ACHN (cell line): ENCODE measurements at places on chromosomes 3 and 15.
A peak's percentile ranks its signal among the peaks of the same experiment; 100 is the strongest.

GRCh38 chr3:71581457-71582035 is 2.0 kb downstream of the FOXP1 start:
- peak; percentile 16 for DNase-seq

DNA sequence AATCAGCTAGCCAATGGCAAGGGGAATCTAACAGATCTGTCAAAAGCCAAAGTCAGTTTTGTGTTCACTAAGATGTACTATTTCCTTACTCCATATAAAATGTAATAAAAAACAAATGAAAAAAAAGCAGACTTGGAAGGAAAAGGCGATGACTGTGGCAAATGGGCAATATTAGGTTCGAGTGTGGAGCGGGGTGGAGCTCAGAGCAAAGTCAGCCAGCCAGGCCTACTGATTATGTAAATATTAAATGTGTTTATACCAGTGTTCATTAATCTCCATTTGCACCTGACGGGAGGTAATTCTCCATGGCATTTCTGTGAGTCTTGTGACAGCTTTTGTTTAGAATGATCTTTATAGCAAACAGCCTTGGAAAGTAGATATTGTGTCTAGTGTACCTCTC is 96.2 kb upstream of the KCNMB2 start:
- DNase-seq = no peak

- DNase-seq = no peak
These were observed 12.2 kb downstream of the ERICH6 start for GRCh38 chr3:150691414-150692040.

- no peak for DNase-seq
These were observed 99.8 kb downstream of the MECOM start for GRCh38 chr3:169563775-169564059.

DNA sequence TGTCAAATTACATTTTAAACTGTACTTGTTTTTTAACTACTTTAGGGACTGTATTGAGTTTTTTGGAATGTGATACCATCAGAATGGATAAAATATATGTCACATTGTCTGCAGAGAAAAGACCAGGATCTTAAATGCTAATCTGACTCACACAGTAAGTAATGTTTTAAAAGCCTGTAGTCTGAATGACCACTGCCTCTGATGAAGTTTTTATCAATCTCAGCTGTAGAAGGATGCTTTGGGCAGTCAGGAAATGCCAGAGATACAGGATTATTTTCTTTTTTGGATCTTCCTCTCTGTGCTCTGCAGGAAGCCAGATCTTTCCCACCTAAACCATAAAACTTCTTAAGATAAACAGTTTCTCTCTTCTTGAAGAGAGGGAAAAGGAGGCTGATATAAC is 73.1 kb upstream of the PRTG start:
- DNase-seq = no peak

- no peak for DNase-seq
These were observed 366.8 kb upstream of the GBE1 start for GRCh38 chr3:82128271-82128670.

DNA sequence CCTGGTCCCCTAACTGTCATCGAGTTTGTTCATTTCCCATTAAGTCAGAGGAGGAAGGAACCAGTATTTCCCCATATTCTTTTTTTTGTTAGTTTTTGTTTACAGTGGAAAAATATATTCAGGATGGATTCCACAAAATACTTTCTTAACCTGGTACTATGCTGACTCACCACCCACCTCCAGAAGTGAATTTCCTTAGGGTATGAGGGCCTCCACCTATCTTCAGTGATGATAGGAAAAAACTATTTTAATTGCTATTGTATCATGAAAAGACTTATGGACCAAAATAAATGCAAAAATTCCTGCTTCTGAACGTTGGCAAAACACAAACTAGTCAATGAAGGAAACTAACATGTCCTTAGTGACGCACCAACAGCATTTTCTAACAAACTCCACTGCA is 64.2 kb upstream of the FOXP1 start:
- no peak for DNase-seq

- no peak for DNase-seq
These were observed 271.4 kb downstream of the ARRDC4 start for GRCh38 chr15:98231696-98232440.

- no peak for DNase-seq
These were observed 54.9 kb downstream of the KIF9 start for GRCh38 chr3:47227678-47228077.

DNA sequence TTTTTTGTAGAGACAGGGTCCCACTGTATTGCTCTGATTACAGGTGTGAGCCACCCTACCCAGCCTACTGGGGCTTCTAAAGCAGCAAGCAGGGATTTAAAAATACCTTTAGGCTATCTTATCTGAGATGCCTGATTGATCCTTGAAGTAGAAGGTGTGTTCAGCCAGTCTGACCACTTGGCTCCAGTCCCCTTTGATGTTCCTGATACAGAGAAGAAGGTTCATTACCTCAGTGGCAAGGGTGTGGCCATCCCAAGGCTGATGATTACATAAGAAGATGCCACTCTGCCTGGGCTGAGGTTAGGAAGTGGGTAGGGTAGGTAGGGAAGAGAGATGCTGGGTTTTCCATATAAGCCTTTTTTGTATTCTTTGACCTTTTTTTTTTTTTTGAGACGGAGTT is 11.2 kb upstream of the DCAF1 start:
- no peak for DNase-seq

- peak; percentile 53 for DNase-seq
These were observed 11.5 kb downstream of the APH1B start for GRCh38 chr15:63288778-63289378.

DNA sequence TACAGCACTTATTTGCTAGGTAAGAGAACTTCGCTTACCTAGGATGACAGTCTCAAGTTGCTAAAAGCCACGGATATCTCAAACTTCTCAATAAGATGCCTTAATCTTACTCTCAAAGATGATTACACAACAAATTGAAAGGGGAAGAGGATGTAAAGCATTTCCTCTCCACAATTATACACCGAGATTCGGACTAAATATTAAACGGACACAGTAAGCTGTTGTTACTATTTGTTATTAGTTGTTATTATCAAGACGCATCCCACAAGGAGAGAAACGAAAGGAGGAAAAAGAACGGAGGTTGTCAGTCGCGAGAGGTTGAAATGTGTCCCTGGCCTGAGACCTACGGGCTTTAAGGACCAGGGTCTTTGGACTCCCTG is 660 bp downstream of the ZNF106 start:
- DNase-seq = no peak
